Osteoblast (primary cell): ENCODE measurements at places on chromosomes 1 and 21. TPM values are rescaled to one million over a fixed set of nuclear protein-coding genes. Genes with fewer than 3 reads are reported as not detected.

The TRIM33 gene
- total RNA-seq = 43.1 and 48.6 TPM in 2 replicates

The SERPINC1 gene
- under 0.01 TPM in 1 of 2 replicates, not detected in the other for total RNA-seq

GRCh38 chr1:96214982-96215381 lies 506.6 kb upstream of the PTBP2 start:
- no peaks in the 10 kb centered on the region for H3K27me3 ChIP-seq
- H3K36me3 ChIP-seq = no peaks in the 10 kb centered on the region
- H3K4me1 ChIP-seq = no peaks in the 10 kb centered on the region
- no peak overlapping the region for H3K4me3 ChIP-seq

The MAP10 gene
- total RNA-seq = 2.2 and 2.7 TPM in 2 replicates

DNA sequence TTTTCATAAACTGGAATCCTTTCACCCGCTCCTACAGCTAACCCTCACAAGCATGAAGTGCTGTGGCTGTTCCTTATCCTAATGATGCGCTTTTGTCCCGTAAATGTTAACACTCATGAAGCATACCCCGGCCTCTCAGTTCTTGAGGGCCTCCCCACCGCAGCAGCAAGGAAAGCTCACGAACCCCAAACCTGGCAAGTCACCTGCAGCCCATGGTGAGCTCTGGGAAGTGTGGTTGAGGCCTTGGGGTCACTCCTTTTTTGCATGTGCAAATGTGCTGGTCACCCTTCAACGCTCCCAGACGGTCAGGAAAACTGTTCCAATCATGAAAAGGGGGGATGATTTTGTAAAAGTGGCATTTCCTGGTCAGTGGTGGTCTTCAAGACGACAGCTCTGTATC lies 124.6 kb downstream of the PRDM2 start:
- no peak overlapping the region for H3K4me3 ChIP-seq
- no peak for DNase-seq
- no peaks in the 10 kb centered on the region for H3K4me1 ChIP-seq
- H3K27ac ChIP-seq = no peak overlapping the region
- H3K27me3 ChIP-seq = no peaks in the 10 kb centered on the region
- H3K36me3 ChIP-seq = no peaks in the 10 kb centered on the region

The PHC2 gene
- 82.2 and 85.4 TPM in 2 replicates for total RNA-seq
